ENCODE measurements at places on chromosomes 4 and X.

DNA sequence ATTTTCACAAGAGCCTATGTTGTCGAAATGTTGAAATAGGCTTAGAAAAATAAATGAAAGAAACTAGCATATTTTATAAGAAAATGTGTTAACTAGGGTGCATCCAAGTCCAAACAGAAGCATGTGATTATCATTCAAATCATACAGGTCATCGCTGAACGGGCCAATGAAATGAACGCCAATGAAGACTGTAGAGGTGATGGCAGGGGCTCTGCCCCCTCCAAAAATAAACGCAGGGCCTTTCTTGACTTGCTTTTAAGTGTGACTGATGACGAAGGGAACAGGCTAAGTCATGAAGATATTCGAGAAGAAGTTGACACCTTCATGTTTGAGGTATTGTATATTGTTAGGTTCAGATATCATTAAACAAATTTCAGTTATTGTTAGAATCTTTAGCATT lies 9.6 kb downstream of the CYP4V2 start:
- DNase-seq: no peak

DNA sequence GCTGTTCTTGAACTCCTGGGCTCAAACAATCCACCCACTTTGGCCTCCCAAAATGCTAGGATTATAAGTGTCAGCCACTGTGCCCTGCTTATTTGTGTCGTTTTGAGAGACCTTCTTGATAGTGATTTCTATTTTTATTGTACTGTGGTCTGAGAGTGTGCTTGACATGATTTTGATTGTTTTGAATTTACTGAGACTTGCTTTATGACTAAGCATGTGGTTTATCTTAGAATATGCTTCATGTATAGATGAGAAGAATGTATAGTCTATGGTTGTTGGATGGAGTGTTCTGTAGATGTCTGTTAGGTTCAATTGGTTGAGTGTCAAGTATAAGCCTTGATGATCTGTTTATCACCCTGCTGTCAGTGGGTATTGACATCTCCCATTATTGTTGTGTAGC lies 789.3 kb downstream of the IL1RAPL1 start:
- DNase-seq: no peak

DNA sequence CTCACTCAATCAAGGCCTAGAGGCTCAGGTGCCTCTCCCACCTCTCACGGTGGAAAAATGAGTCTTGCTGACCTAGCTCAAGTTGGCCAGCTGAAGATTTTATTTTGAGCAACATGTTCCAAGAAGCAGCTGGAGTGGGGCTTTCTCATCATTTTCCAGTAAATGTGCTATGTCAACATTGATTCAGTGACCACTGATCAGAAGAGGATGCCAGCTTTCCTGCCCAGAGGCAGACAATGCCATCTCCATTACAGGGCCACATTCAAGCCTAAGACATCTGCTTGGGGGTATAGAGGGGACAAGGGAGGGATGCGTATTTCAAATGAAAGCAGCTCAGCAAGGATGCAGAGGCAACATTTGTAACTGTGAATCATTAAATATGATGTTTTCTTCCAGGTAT lies 3.0 kb downstream of the MEPE start:
- DNase-seq: no peak

DNA sequence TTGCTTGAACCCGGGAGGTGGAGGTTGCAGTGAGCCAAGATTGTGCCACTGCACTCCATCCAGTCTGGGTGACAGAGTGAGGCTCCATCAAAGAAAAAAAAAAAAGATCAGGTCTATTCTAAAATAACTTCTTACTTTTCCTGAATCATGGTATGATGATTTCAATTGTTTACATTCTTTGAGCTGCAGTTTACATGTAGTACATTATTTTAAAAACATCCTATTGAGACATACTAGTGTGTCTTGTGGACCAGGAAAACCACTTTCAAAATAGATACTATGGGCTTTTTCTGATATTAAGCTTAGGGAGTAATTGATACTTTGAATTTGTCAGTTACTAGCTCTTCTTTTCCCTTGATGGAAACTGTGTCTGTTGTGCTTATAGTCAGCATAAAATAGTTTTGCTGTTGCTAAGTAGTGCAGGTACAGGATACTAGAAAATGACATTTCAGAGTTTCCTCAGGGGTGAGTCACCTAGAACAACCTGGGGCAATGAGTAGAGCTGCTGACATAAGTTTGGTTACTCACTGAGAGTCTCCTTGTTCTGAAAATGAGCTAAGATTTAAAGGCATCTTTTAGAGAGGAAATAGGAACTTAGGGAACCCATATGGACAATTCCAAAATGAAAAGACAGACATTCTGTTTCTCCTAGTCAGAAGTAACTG lies 53.2 kb upstream of the C4orf54 start:
- DNase-seq: no peak

DNA sequence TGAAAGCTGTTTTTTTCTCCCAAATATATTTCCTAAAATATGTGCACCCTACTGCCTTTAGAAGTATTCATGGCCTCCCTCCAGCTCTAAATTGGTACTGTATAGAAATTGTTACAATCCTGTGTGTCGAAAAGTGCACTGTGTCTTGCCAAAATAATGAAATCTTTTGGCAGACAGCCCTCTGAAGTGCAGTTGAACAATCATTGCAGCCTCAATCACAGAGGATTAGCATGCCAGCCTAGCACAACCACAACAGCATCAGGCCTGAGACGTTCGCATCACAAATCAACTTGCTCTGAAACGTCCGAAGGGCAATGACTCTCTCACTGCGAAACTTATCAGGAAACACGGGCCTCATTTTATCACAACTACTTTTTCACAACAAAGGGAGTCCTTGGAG lies 99.0 kb downstream of the ANOS1 start:
- no peak for DNase-seq

DNA sequence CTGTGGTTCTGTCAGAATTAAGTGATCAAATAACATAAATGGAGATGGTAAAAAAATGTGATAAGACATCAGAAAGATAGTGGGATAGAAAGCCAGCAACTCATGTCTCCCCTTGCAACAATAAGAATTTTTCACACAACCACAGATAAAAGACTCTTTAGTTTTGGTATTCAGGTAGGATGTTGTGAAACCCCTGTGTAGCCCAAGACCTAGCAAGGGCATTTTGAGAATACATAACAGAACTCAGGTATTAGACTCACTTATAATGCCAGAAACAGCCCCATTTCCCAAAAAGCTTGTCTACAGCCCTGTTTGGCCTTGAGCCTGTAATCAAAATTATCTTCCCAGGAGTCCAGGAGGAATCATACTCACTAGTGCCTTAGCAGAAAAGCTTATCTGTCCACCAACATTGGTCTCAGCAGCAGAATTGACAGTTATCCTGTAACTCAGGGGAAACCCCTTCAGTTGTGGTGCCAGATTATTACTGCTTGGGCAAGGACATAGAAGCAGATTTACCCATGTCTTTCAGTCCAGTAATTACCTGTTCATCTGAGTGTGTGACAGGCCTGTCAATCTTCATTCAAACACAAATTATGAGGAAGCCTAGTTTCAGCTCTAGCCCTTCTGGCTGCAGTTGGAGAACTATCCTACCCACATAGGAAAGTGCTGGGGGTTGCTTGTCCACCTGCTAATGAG lies 41.0 kb upstream of the UGT2B17 start:
- DNase-seq: no peak
